Hindlimb muscle (tissue), 1 donor: ENCODE measurements at places on chromosomes 11 and 22. TPM values are rescaled to one million over a fixed set of nuclear protein-coding genes. Genes with fewer than 3 reads are reported as not detected.
A peak's percentile ranks its signal among the peaks of the same experiment; 100 is the strongest.

DNA sequence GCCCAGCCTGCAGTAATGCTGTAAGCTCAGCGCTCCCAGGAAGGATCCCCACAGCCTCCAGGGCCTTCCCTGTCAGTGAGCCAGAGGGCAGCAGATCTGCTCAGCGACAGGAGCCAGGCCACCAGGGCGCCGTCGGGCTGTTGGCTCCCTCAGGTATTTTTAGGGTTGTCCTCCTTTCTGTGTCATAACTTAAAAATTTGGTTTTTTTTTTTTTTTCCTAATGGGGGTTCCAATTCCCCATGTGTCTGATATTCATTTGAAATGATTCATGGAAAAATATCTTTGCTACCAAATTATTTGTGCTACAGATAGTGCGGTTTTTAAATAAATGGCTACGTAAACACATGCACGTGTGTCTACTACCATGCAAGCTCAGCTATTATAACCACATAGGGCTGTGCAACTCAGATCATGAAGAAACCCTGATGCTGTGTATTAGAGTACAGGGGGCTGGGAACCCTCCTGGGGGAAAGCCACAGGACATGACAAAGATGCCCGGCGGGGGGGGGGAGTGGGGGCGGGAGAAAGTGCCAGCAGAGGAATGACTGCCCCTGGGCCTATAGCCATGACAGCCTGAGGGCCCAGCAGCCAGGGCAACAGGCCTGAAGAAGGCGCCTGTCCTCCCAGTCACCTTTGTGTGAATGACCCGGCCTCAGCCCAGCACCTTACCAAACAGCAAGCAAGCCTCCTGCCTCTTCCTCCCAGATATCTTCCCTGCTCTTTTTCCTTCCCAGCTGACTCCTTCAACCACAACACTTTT lies 89.3 kb downstream of the NAT10 start:
- DNase-seq = no peak

DNA sequence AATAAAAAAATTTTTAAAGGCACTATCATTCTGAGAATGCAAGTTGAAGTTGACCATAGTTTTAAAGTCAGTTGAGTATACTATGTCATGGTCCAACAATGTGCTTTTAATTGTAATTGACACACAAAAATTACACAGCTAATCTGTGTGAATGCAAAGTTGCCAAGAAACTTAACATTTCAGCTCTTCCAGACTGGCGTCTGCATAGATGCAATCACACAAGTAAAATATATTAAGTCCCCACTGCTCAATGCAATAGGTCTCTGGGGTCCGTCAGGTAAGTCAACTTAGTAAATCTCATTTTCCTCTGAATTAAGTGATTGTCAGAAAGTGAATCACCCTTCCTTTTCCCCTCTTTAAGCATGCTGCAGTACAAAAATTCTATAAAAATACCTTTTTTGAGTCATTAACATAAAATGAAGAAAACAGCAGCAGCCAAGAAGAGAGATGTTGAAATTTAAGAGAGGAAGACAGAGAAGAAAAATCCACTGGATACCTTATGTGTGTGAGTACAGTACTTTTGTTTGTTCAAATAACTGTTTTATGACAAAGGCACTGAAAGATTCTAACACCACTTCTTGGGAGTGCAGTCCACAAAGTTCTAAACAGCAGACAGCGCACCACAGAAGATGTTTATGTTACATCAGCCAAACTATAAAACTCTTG lies 5.1 kb downstream of the FZD4 start:
- DNase-seq = no peak

Gene OR8A1
- polyA plus RNA-seq = 0.37 TPM

DNA sequence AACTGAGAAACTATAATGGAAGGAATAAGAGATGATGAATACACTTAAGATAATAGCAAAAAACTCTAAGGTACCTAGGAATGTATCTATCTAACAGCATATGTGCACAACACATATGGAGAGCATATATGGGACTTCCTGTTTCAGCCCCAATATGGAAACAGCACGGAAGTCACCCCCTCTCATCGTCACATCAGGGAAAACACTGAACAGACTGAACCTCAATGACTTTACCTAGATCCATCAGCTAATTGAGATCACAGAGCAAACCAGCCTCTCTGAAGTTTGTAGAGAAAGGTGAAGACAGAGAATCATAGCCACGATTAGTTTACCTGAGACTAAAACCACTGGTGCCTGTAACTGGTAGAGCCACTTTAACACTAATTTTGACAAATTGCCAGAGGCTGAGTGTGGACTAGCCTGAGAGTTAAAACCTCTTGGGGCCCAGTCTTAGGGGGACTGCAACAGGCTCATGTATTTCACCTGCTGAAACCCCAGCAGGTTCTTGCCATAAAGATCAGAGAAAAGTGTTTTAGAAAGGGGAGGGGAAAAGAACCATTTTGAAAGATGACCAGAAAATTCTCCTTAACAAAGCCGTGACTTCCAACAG lies 722.6 kb downstream of the TBC1D22A start:
- DNase-seq = no peak

Gene MS4A4E
- 2.0 TPM for polyA plus RNA-seq

DNA sequence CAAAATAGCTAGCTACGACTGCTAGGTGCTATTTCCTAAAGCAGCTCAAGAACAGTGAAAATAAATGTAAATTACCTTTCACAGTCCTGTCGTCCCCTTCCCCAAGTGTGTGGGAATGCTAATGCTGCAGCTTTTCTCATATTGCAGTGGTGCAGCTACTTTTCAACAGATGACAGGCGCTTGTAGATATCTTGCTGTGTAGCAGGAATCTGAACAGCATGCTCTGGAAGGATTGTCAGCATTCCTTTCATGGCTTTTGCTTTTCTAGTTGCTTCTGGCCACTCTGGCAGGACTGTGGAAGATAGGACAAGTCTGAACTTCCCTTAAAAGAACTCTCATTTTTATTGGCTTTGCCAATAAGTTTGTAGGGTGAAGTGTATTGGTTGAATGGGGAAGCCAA lies 18.8 kb downstream of the FAR1 start:
- no peak for DNase-seq

GRCh38 chr11:125331357-125332035 lies 164.6 kb downstream of the FEZ1 start:
- DNase-seq = no peak

- DNase-seq = no peak
These were observed 4.4 kb upstream of the DENND5A start for GRCh38 chr11:9269492-9270013.

Gene DAGLA
- 8.2 TPM for polyA plus RNA-seq

Gene DEUP1
- polyA plus RNA-seq = not detected

DNA sequence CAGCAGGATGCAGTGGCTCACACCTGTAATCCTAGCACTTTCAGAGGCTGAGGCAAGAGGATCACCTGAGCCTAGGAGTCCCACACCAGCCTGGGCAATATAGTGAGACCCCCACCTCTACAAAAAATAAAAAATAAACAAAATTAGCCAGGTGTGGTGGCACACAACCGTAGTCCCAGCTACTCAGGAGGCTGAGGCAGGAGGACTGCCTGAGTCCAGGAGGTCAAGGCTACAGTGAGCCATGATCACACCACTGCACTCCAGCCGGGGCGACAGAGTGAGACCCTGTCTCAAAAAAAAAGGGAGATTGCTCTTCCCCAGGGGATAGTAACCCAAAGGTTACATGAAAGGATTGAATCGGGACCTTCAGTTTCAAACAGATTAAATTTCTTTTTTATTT lies 54.0 kb downstream of the AHNAK start:
- DNase-seq = no peak

DNA sequence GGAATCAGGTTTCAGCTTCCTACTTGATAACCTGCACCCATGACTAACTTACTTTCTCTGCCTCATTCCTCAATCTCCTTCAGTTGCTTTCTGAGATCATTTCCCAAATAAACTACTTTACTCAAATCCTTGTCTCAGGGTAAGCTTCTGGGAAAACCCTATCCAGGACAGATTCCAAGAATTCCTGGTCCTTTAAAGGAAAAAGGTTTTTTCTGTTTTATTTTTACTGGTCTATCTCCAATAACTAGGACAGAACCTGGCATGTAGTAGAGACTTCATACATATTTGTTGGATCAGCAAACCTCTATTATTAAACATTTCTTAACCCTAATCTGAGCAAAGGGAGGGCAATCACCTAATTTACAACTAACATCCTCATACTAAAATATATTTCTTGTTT lies 910.5 kb upstream of the CHORDC1 start:
- peak; percentile 23 for DNase-seq

DNA sequence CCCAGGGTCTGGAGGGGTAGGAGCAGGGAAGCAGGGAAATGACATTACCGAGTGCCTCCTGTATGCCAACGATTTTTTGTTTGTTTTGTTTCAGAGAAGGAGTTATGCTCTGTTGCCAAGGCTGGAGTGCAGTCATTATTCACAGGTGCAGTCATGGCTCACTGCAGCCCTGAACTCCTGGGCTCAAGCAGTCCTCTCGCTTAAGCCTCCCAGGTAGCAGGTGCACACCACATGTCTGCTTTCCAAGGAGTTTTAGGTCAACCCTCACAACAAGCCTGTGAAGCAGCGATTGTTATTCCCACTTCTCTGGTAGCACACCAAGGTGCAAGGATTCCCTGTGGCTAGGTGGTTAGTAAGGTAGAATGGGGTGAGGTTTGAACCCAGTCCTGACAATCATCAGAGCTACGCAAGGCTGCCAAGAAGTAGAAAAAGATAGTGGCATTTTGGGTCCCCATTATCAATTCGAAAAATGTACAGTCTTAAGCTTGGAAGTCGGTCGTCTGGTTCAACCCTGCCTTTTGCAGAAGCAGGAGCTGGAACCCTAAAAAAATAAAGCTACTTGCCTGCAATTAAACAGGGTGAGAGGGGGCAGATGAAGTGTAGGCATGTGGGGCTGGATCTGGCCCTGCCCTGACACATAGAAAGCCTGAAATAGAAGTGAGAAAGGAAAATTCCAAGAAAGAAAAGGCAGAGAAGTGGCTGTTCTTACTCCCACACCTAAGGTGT lies 9.1 kb downstream of the UCP3 start:
- DNase-seq = no peak
